ENCODE measurements at places on chromosomes 7 and 10. TPM values are rescaled to one million over a fixed set of nuclear protein-coding genes. Genes with fewer than 3 reads are reported as not detected.

DNA sequence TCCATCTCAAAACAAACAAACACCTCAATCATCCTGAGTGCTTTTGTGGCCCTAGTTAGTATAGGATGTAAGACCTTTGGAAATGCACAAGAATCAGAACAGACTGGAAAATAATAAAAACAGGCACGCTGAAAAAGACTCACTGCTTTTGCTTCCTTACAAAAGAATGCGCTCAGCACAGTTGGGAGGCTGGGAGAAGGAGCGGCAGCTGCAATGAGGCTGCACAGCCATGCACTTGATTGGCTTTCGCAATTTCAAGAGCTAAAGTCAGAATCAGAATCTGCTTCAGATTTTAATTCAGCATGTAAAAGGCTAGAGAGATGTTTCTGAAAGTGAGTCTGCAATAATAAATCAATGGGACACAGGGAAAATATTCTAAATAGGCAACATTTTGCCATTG is 97.2 kb downstream of the FRMD4A start:
- DNase-seq, result no peak

AGR2 gene
- not detected for total RNA-seq

DNA sequence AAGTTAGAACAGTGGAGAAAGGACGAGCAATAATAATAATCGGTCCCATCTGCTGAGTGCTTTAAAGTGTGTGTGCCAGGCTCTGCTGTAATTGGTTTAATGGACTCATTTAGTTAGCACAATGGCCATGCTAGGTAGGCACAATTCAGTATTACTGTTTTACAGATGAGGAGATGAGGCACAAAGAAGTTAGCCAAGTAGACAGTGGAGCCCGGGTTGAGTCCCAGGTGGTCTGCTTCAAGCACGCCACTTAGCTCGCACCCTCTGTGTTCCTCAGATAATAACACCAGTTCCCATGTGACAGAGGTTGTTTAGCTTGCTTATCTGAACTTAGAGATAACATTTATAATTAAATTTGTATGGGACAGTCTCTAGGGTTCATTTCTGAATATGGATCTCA is 101.6 kb upstream of the GJD4 start:
- no peak for DNase-seq

NUTM2E gene
- 0.05 TPM for total RNA-seq

DNA sequence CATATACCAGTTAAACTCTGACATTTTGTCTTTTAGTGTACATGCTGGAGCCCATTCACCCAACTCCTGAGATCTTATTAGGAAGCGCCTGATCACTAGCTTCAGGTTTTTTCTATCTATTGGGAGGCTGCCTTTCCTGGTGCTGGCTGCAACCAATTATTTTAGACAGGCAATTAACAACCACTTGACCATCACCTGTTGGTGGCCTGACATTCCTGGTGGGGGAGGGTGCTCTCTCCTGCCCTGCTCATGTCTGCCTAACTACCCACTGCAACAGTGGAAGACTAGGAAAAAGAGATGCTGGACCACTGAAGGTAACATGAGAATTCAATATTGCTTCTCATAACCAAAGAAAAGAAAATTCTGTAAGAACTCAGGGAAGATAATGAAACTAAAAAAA is 190.3 kb upstream of the GRM3 start:
- DNase-seq, result no peak

Data from M059J (cell line).